Activated T-helper 9 cell treated with anti-CD3 and anti-CD28 coated beads, Interleukin-2, amount 50 U/mL, for 16 hours (primary cell): ENCODE measurements at places on chromosomes 6 and 20.

DNA sequence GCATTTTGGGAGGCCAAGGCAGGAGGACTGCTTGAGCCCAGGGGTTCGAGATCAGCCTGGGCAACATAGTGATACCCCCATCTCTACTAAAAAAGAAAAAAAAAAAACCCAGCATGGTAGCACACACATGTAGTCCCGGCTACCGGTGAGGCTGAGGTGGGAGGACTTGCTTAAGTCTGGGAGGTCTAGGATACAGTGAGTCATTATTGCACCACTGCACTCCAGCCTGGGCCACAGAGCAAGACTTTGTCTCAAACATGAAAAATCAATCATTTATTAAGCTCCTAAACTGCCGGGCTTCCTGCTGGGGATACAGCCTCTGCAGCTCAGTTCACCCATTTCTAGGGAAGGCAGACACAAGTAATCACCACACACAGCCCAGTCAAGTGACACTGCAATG, 7.3 kb upstream of the USP45 start:
- DNase-seq = no peak

DNA sequence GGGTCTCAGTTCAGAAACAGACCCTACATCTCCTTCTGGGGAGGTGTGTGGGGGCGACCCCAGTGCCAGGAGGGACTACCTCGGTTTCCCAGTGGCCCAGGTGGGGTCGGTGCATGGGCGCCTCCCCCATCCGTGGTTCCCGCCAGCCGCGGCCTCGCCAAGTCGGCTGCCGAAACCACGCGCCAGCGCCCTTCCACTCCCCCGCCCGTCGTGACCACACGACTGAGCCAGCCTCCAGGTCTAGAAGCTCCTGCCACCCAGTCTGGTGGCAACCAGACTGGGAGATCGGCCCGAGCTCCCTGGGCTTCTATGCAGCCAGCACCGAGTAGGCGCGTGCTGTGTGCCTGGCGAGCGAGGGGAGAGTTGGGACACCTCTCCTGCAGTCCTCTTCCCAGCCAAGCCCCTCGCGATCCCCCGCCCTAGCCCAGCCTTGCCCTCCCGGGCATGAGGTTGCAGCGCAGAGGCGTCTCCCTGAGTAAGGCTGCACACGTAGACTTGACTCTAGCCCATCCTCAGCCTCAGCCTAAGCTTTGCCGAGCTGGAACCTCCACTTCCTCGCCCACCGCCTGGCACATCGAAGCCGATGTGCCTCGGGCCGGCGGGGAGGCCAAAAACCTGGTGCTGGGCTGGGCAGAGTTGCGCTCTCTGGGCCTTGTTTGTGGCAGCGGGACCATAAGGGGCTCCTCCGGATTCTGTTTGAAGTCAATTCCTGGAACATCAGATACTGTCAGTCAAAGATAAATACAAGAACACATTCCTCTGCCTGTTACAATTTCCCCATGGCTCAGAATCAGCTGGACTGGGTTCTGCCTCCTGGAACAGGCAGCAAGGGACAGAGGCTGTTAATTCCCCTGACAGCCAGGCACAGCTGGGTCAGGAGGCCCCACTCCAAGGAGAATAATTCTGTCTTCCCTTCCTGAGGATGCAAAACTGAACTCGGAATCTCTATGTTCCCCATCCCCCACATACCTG, 1.5 kb upstream of the CPNE5 start:
- peak; percentile 11 for DNase-seq

DNA sequence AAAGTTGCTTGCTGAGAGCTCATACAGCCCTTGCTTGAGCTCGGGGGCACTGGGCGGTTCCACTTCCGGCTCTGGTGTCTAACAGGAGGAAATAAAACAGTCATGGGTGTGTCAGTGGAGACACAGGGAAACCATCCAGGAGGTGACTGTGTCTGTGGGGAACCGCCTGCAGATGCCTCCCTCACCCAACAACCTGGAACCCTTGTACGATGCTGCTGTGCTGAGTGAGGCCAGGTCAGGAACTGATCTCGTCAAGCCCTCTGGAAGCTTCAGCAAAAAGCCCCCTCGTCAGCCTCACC, 15.5 kb downstream of the TXNDC5 start:
- no peak for DNase-seq

- DNase-seq = no peak
Measured at GRCh38 chr6:144305985-144306384, 20.9 kb downstream of the UTRN start.

- DNase-seq = no peak
Measured at GRCh38 chr6:154356690-154357089, at the start of gene IPCEF1. Gene IPCEF1, minus strand, starts transcription at chr6:154356803. Its CDS starts 90,856 bp downstream, at chr6:154265947.

- no peak for DNase-seq
Measured at GRCh38 chr6:101116337-101116736, 235.2 kb upstream of the ASCC3 start.

- no peak for DNase-seq
Measured at GRCh38 chr20:61631751-61632150, 379.7 kb downstream of the CDH4 start.

DNA sequence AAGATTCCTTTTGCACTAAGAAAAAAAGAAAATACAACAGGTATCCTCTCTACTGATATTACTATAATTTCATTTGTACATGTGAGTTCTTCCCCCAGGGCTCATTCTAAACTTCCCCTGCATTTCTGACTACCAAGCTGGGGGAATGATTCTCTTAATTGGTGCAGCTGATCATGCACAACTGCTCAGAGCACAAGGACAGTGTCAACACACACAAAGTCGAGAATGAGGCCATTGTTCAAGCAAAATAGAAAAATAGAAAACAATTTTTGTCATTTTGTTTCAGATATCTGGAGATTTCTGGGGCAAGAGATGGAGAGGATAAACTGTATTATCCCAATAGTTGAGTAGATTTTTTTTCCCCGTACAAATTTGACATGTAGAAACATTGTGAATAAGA, 236.3 kb downstream of the HAO1 start:
- no peak for DNase-seq

GRCh38 chr6:47165918-47166317, 123.8 kb upstream of the ADGRF1 start:
- no peak for DNase-seq

- DNase-seq = no peak
Measured at GRCh38 chr6:147190556-147190955, 13.7 kb upstream of the STXBP5 start.

DNA sequence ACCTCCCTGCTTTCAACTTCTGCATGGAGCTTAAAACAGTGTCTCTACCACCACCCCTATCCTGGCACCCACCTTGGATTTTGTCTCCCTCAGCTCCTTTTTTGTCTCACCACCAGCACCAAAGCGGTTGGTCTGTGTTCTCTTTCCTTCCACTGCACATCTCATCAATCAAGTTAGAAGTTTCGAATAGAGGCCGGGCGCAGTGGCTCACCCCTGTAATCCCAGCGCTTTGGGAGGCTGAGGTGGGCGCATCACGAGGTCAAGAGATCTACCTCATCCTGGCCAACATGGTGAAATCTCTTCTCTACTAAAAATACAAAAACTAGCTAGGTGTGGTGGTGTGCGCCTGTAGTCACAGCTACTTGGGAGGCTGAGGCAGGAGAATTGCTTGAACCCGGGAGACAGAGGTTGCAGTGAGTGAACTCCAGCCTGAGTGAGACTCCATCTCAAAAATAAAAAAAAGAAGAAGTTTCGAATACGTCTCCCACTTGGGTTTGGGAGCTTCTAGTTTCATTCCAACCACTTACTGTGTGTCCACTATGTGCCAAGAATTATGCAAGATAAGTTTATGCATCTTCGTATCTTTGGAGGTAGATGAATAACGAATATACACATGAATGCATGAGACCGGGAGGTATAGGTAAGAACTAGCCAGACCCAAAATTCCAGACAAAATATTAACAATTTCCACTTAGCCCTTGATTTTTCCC, 5.9 kb downstream of the PCED1A start:
- DNase-seq = no peak

DNA sequence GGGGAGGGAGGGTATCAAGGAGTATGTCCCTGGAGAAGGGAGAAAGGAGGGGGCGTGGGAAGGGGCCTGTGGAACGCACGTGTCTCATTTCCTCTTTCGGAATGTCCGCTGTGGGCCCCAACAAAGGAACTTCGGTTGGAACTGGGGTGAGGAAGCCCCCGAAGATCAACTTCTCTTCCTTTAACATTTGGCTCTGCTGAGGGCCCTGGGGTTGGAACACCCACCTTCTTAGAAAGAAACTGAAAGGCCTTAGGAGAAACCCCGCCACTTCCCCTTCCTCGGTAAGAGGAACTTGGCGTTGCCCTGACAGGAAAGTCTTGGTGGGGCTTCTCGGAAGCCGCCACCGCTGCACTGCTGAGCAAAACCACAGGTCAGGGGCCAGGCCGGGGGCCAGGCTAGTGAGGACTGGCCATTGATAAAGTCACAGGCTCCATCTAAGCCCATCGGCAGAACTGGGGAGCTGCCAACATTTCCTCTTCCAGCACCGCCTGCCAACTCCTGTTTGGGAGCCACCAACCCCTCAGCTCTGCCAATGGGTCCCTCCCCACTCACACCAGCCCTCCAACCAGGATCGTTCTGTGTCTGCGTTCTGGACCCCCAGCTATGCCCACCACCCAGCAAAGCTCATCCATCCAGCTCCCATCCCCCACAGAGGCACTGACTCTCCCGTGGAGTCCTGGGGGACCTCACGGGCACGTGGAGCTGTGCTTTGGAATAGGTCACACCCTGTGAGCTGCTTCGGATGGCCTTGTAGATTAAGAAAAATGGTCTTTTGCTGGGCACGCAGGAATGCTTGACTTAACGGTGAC, 44.8 kb downstream of the FGD2 start:
- peak; percentile 54 for DNase-seq

- DNase-seq = no peak
Measured at GRCh38 chr6:163897030-163897429, 482.5 kb downstream of the QKI start.
